ENCODE measurements at places on chromosomes 7 and 10.
A peak's percentile ranks its signal among the peaks of the same experiment; 100 is the strongest.

DNA sequence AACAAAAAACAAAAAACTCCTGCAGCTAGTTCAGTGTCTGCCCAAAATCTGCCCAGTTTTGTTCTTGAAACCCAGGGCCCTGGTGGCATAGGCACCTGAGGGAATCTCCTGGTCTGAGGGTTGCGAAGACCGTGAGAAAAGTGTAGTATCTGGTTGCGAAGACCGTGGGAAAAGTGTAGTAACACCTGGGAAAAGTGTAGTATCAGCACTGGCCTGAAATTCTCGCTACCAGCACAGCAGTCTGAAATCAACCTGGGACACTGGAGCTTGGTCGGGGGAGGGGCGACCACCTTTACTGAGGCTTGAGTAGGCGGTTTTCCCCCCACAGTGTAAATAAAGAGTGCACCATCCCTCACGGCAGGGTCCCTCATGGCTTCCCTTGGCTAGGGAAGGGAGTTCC, 82.5 kb upstream of the SP4 start:
- peaks cover 8% of the 10 kb centered on the region for H3K27me3 ChIP-seq
- no peaks in the 10 kb centered on the region for H3K4me1 ChIP-seq
- no peaks in the 10 kb centered on the region for H3K36me3 ChIP-seq
- no peak for ATAC-seq

DNA sequence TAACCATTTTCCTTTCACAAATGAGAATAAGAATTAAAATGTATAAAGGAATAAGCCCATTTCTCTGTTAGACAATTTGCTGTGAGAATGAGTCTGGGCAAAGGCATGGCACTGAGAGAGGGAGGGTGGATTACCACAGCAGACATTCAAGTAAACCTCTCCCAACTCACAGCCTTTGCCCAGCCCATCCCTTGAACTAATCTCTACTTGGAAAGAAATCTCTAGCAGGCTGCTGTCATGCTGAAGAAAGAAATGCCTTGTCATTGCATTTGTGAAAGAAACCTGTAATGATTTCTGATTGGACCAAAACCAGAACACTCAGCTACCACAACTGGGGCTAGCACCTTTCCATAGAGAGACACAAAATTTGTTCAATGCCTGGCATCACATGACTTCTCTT, 39.2 kb downstream of the CH25H start:
- H3K4me1 ChIP-seq = no peaks in the 10 kb centered on the region
- no peak overlapping the region for H3K27ac ChIP-seq
- no peaks in the 10 kb centered on the region for H3K36me3 ChIP-seq
- no peak for ATAC-seq

- no peaks in the 10 kb centered on the region for H3K4me1 ChIP-seq
- no peak overlapping the region for H3K4me3 ChIP-seq
- H3K27ac ChIP-seq = no peak overlapping the region
- no peaks in the 10 kb centered on the region for H3K27me3 ChIP-seq
These were observed 543.6 kb downstream of the SDK1 start for GRCh38 chr7:3844540-3845151.

GRCh38 chr7:3897430-3898372, 596.6 kb downstream of the SDK1 start:
- ATAC-seq = no peak
- H3K27me3 ChIP-seq = no peaks in the 10 kb centered on the region
- no peaks in the 10 kb centered on the region for H3K36me3 ChIP-seq
- no peaks in the 10 kb centered on the region for H3K4me1 ChIP-seq
- no peak overlapping the region for H3K4me3 ChIP-seq

GRCh38 chr10:44988957-44989585, 10.5 kb upstream of the DEPP1 start:
- H3K27me3 ChIP-seq = no peaks in the 10 kb centered on the region
- peak overlapping the region; percentile 64 for H3K27ac ChIP-seq
- ATAC-seq = no peak
- no peaks in the 10 kb centered on the region for H3K4me1 ChIP-seq

DNA sequence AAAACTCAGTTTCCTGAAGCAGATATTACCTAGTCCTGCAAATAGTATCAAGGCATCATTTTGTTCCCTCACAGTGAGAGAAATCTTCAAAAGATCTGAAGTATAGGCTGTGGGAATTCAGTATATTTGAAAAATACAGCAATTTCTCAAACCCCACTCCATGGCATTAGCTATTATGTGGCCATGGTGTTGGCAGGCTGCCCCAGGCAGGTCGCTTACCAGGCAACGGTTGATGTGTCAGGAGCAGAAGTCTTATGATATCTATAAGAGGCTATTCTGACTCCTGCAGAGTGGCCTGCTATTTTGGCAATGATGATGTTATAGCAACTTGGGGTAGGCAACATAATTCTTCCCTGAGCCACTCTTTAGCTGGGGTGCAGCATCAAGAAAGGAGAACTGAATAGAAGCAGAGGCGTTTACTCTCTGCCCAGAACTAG, 187.9 kb downstream of the PLXDC2 start:
- H3K36me3 ChIP-seq = no peaks in the 10 kb centered on the region
- no peaks in the 10 kb centered on the region for H3K27me3 ChIP-seq
- H3K4me3 ChIP-seq = no peak overlapping the region
- peak overlapping the region; percentile 56 for H3K27ac ChIP-seq
- peaks cover 5% of the 10 kb centered on the region for H3K4me1 ChIP-seq

DNA sequence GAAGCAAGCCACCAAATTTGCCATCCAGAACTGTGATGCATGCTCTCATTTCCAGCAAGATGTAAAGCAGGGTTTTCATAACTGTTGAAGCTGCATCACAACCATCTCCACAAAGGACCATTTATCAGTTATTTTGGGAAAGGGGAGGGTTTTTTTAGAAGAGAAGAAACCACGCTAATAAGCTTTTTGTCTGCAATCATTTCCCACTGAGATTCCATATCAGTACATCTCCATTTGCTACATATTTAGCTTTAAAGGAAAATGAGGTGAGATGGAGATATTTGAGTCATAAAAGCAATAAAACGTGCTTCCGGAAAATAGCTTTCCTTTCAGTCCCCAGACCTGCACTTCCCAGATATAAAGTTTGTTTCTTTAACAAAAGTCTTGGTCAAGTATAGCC, 258.2 kb downstream of the FRMD4A start:
- no peak overlapping the region for H3K4me3 ChIP-seq
- H3K4me1 ChIP-seq = peaks cover 14% of the 10 kb centered on the region
- no peak overlapping the region for H3K27ac ChIP-seq
- H3K36me3 ChIP-seq = no peaks in the 10 kb centered on the region

GRCh38 chr7:111872450-111873325, 310.4 kb upstream of the IMMP2L start:
- H3K4me3 ChIP-seq = no peak overlapping the region
- no peak for ATAC-seq
- H3K27ac ChIP-seq = no peak overlapping the region
- H3K4me1 ChIP-seq = no peaks in the 10 kb centered on the region
- no peaks in the 10 kb centered on the region for H3K27me3 ChIP-seq

DNA sequence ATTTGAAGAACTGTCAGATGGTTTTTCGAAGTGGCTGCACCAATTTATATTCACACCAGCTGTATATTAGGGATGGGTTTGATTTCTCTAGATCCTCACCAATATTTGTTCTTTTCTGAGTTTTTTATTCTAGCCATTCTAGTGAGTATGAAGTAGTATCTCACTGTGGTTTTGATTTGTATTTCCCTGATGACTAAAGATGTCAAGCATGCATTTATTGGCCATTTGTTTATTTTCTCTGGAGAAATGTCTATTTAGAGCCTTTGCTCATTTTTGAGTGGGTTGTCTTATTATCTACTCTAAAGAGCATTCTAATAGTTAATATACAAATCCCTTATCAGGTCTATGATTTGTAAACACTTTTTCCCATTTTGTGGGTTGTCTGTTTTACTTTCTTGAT, 123.9 kb downstream of the PCLO start:
- no peak overlapping the region for H3K4me3 ChIP-seq
- H3K27me3 ChIP-seq = no peaks in the 10 kb centered on the region
- H3K4me1 ChIP-seq = no peaks in the 10 kb centered on the region
- no peaks in the 10 kb centered on the region for H3K36me3 ChIP-seq
- no peak for ATAC-seq
- H3K27ac ChIP-seq = no peak overlapping the region

DNA sequence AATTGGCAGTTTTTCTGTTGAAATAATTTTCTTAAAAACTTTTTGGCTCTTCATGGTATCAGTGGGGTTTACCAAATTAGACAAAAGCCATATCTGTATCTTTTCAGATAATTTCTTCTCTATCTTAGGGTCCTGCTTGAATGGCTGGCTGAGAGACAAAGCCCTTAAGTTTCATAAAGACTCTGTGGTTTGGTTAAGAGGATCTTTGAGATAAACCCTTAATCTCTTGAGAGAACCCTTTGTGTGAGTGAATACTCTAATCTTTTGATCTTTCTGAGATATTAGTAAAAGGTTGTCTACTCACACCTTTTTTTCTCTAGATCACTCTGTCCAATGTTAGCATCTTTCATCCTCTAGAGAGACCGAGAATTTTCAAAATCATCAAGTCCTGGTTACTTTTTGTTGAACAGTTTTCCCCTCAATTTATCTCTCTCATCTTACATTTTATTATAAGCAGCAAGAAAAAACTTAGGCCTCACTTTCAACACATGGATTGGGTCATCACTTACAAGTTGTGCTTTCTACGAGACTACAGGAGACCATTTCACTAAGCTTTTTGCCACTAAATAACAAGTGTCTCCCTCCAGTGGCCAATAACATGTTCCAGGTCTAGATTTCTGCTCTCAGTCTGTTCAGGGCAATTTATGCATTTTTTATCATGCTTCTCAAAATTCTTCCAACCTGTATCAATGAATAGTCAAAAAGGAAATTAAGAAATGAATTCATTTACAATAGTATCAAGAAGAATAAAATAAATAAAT, 28.4 kb downstream of the DNAJC9 start:
- H3K27ac ChIP-seq = no peak overlapping the region
- no peak for ATAC-seq
- no peaks in the 10 kb centered on the region for H3K36me3 ChIP-seq

- ATAC-seq = no peak
- no peak overlapping the region for H3K27ac ChIP-seq
- H3K4me3 ChIP-seq = no peak overlapping the region
- no peaks in the 10 kb centered on the region for H3K4me1 ChIP-seq
These were observed 102.9 kb upstream of the ARMC3 start for GRCh38 chr10:22824984-22825383.

DNA sequence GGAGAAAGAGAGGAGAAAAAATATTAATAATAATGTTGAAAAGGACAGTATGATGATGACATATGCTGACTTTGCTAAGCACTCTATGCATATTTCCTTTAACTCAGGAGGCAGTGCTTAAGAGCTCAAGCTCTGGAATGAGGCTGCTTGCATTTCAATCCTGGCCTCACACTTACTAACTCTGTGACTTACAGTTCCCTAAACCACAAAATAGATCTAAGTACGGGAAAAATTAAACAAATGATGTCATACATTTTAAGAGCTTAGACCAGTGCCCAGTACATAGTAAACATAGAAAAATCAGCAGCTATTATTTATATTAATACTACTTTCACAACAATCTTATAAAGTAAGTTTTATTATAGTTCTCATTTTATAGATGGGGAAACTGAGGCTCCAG, 61.3 kb downstream of the GFRA1 start:
- ATAC-seq = no peak
- no peaks in the 10 kb centered on the region for H3K27me3 ChIP-seq
- no peaks in the 10 kb centered on the region for H3K36me3 ChIP-seq
- no peak overlapping the region for H3K4me3 ChIP-seq

DNA sequence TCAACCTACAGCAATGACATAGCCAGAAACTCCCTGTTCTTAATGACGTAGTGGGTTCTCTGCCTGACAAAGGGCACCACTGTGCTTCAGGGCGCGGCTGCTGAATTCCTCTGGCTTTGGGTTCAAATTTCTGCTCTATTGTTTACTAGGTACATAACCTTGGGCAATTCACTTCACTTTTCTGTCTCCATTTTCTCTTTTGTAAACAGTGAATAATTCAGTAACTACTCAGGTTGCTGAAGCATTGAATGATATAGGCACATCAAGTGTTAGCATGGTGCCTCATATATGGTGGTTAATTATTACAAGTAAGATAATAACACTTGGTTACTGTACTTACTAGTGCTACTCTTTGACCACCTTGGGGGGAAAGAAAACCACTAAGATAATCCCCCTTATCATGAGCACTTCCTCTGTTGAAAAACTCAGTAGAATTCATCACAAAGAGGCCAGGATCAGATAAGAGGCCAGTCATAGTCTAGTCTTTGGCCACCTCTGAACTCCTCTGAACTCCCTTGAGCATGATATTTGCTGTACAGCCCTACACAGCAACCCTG, 92.0 kb upstream of the AHR start:
- no peak overlapping the region for H3K27ac ChIP-seq
- H3K36me3 ChIP-seq = no peaks in the 10 kb centered on the region

DNA sequence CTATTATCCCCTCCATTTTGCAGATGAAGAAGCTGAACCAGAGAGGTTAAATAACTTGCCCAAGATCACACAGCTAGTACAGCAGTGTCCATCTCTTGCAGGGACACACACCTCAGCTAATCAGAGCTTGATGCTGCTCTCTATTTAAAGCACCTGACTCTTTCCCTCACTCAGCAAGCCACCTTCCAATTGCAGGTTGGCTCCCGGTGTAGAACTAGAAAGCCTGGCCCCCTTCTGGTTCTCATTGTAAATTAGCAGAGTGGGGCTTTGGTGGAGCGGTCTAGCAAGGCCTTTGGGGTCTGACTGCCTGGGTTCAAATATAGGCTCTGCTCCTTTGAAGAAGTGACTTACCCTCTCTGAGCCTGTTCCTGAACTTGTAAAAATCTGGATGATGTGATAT, 176.4 kb downstream of the NEURL1 start:
- H3K27ac ChIP-seq = no peak overlapping the region
- no peak for ATAC-seq
- H3K4me3 ChIP-seq = no peak overlapping the region

- H3K4me3 ChIP-seq = no peak overlapping the region
- ATAC-seq = no peak
- no peaks in the 10 kb centered on the region for H3K36me3 ChIP-seq
- no peaks in the 10 kb centered on the region for H3K4me1 ChIP-seq
- H3K27ac ChIP-seq = no peak overlapping the region
- H3K27me3 ChIP-seq = no peaks in the 10 kb centered on the region
These were observed 96.8 kb downstream of the SPAG6 start for GRCh38 chr10:22442063-22442462.

GRCh38 chr10:101817337-101818118, 716 bp downstream of the OGA start:
- H3K27me3 ChIP-seq = no peaks in the 10 kb centered on the region
- H3K36me3 ChIP-seq = no peaks in the 10 kb centered on the region
- H3K27ac ChIP-seq = peak overlapping the region; percentile 89
- peak; percentile 55 for ATAC-seq

DNA sequence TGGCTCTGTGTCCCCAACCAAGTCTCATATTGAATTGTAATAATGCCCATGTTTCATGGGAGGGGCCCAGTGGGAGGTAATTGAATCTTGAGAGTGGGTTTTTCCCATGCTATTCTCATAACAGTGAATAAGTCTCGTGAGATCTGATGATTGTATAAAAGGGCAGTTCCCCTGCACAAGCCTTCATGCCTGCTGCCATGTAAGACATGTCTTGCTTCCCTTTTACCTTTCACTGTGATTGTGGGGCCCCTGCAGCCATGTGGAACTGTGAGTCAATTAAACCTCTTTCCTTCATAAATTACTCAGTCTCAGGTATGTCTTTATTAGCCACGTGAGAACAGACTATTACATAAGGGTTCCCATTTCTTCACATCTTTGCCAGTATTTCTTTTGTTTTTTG, 97.1 kb upstream of the CPXM2 start:
- no peaks in the 10 kb centered on the region for H3K36me3 ChIP-seq
- H3K4me1 ChIP-seq = peaks cover 16% of the 10 kb centered on the region
- peaks cover 26% of the 10 kb centered on the region for H3K27me3 ChIP-seq

- ATAC-seq = peak; percentile 65
- H3K27ac ChIP-seq = peak overlapping the region; percentile 16
- peaks cover 57% of the 10 kb centered on the region for H3K4me1 ChIP-seq
These were observed 36.6 kb upstream of the CALD1 start for GRCh38 chr7:134742688-134743350.

Measured in gastroesophageal sphincter (tissue), 4 donors.